ENCODE measurements at places on chromosomes 7 and 10. TPM values are rescaled to one million over a fixed set of nuclear protein-coding genes. Genes with fewer than 3 reads are reported as not detected.

ABCB4 gene
- total RNA-seq, result 0.36 TPM

NDUFB8 gene
- 155 TPM for total RNA-seq

LAMB1 gene
- 403 TPM for total RNA-seq

- DNase-seq, result no peak
Measured at GRCh38 chr7:135976312-135977006, 700 bp downstream of the MTPN start.

ARHGAP21 gene
- 107 TPM for total RNA-seq

GRCh38 chr10:78570633-78571235 is 498.0 kb upstream of the ZMIZ1 start:
- no peak for DNase-seq

TIMM23B gene
- total RNA-seq, result 17.6 TPM

DNA sequence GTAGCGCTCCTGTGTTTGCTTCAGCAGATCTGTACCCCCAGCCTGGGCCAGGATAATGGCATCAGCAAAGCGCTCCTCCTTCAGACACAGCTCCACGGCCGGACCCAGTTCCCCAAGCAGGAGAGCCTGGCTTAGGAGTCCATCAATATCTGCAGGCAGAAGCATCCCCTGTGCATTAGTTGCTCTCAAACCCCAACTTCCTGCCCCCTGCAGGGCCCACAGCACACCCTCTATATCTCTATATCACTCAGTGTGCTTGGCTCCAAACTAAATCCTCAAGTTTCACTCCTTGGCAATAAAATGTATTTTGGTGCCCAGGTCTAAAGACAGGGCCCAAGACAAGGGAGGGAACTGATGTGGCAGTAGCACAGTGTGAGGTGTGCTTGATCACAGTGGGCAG is 21.6 kb downstream of the SEC31B start:
- no peak for DNase-seq

Measured in astrocyte (in vitro differentiated cells and primary cell).